ENCODE measurements at places on chromosomes 5 and 9. TPM values are rescaled to one million over a fixed set of nuclear protein-coding genes. Genes with fewer than 3 reads are reported as not detected.

DNA sequence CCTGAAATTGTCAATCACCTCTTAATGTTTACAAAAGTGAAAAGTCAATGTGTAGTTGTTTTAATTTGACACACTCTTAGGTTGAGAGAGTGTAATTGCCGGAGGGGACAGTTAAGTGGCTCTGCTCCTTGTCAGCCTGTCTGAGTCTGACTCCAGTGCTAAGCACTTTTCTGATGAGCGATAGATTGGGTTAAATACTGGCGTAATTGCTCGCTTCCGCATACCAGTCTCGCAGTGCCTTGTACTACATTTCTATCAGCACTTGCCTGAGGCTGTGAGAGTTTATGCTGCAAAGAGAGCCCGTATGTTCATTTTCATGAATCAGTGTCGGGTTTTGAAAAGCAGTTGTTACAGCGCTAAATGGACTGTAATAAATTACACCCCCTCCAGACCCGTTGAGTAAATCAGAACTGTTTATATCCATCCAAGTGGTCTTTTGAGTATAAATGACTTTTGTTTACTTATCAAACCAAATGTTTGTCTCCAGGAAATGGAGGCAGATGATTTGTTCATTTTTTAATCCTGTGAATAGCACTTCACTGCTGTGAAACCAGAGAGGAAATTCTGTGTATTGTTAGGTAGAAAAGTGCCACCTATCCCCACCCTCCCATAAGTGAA is 41.0 kb upstream of the DMRT3 start:
- no peak for DNase-seq

The RAD1 gene
- 29.7 TPM for total RNA-seq

GRCh38 chr9:37262410-37262809 is 142.0 kb downstream of the ZCCHC7 start:
- no peak for DNase-seq

DNA sequence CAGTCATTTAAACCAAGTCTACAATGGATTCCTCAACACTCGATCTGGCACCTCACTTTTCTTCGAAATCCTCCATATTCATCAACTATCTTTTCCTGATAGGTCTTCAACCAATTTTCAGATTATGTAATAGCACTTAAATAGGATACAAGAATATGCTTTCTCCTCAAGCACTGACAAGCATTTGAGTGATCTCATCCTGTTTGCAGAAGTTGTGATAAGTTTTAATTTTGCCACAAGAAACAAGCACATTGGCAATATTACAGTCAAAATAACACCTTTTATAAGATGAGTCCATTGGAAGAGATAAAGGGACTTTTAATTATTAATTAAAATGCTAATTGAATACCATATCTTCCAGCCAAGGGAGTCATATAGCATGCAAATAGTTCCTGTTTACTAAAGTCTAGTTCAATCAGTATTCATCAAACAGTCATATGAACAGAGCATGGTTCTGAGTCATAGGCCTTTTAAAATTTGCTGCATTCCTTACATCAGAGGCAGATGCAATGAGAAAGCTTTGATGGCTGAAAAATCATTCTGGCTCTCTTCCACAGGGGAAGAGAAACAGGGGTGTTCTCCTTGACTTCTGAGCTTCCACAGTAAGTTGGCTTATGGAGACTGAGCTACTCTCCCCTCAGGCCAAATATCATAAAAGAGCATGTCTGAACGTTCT is 32.7 kb upstream of the ZCCHC9 start:
- no peak for DNase-seq

The TMEM141 gene
- 43.2 TPM for total RNA-seq

The RGMB gene
- 0.16 TPM for total RNA-seq

The SHISAL2B gene
- total RNA-seq: not detected

GRCh38 chr5:34439601-34440000 is 216.5 kb upstream of the RAI14 start:
- no peak for DNase-seq

DNA sequence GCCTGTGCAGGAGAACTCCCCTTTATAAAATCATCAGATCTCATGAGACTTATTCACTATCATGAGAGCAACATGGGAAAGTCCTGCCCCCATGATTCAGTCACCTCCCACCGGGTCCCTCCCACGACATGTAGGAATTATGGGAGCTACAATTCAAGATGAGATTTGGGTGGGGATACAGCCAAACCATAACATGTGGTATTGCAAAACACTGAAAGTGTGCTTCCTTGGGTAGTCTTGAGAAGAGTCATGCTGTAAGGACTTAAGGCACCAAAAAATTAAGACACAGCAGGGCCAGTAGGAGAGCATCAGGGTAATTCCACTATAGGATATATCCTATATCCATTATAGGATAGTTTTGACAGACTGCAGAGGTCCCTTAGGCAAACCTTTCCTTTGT is 29.4 kb upstream of the GDNF start:
- DNase-seq: no peak

DNA sequence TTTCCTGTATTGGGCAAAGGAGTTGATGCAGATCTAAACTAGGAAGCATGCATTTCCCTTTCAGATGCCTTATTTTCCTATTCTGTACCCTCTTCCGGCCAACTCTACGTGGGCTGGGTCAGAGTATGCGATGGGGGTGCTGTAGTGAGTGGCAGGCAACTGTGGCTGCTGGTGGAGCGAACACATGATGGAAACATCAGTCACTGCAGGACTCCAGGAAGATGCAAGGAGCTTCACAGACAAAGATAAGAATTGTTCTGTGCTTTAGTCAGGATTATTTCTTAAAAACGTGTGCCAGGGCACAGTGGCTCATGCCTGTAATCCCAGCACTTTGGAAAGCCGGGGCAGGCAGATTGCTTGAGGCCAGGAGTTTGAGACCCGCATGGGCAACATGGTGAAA is 75.1 kb downstream of the PSAT1 start:
- DNase-seq: no peak

The FOXD4L6 gene
- total RNA-seq: not detected

GRCh38 chr5:18314192-18314778 is 680.0 kb downstream of the TAF11L14 start:
- DNase-seq: no peak

DNA sequence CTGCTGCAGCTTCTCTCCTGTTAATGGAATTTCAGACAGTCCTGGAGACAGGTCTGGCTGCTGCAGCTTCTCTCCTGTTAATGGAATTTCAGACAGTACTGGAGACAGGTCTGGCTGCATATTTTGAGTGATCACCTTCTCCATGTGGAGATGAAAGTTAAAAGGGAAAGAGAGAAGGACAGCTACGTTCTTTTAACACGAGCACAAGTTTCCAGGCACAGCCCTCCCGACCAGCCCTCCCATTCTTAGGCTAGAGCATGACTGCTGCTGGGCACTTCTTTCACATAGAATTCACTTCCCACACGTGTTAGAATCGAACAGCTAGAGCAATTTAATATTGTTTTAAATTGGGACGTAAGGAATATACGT is 133.3 kb upstream of the DMRT1 start:
- DNase-seq: no peak

- DNase-seq: peak; percentile 56
Observed at GRCh38 chr5:151745071-151745705, 13.2 kb downstream of the ATOX1 start.

The OTP gene
- not detected for total RNA-seq

DNA sequence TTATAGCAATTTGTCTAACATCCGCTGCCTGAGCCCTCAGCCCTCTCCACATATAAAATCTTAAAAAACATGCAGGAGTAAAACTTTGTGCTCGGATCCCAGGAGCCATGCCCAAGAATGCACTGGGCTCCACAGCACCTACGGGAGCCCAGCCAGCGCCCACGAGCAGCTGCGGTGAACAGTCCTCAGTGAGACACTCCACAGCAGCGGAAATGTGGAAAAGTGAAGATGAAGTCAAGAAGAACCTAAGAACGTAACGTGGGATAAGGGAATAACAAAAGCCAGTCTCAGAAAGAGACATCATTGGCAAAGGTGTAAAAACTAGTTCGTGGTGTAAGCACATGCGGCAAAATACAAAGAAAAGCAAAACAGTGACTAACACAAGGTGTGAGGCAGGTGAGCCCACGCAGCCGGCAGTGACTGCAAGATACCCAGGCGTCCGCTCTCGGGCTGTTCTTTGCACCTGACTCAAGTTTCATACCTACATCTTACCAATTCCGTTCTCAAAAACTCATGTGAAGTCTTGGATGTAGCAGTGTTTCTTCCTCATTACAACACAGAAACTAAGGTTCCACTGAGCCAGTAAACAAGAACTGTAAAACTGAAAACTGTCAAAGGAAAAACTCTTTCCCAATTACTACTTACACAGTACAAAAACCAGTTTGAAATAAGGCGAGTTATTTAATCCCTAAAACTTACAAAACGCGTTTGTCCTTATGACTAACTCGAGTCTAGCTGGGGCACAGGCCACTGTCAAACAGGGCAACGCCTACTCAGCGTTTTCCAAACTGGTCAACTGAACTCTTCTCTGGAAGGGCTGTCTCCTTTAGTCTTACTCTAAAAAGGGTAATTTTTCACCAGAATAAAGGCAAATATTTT is 1.7 kb downstream of the CAMSAP1 start:
- peak; percentile 35 for DNase-seq

DNA sequence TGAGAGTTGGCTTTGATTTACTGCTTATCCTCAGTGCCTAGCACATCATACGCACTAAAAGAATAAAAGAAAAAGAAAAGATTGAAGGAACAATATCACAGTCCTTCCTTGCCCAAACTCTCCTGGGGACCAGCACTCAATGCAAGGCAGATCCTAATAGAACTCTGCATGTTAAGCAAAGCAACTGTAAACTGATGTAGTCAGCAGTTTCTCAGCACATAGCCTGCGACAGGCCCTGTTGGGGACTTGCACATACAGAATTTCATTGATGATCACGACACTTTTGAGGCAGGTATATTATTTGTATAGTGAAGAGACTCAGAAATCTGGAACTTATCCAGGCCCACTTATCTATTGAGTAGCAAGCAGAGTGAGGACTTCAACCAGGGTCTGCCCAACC is 15.4 kb downstream of the NIPAL4 start:
- DNase-seq: no peak

The RASA1 gene
- 12.9 TPM for total RNA-seq

The RASEF gene
- total RNA-seq: not detected

DNA sequence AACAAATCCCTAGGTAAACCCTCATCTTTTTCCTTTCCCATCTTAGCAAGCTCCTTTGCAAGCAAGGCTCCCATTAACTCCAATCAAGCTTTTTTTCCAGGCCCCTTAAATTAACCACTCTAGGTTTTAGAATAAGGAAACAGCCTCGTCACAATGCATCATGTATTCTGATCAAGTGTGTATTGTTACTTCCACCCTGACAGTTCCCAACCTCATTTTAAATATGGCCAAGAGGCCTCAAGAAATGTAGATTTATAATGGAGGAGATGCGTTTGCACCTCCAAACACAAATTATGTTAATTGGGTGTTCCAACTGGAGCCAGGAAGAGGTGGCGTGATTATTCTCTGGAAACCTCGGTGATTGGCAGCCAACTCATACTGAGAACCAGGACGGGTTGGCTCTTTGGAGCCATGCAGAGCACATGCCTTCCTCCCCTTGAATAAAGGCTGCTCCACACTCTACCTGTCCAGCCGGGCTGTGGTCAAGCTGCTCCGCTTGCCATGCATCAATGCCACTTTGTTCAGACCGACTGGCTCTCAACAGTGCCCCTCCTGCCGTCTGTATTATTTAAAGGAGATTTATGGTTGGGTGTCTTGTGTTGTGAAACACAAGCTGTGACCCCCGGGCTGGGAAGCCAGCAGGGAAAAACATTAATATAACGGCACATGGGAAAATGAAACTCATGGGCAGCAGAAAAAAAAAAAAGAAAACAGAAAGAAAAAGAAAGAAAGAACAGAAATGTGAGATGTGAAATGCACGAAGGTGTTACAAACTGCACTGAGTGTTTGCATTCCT is 191.1 kb downstream of the EBF1 start:
- DNase-seq: no peak

DNA sequence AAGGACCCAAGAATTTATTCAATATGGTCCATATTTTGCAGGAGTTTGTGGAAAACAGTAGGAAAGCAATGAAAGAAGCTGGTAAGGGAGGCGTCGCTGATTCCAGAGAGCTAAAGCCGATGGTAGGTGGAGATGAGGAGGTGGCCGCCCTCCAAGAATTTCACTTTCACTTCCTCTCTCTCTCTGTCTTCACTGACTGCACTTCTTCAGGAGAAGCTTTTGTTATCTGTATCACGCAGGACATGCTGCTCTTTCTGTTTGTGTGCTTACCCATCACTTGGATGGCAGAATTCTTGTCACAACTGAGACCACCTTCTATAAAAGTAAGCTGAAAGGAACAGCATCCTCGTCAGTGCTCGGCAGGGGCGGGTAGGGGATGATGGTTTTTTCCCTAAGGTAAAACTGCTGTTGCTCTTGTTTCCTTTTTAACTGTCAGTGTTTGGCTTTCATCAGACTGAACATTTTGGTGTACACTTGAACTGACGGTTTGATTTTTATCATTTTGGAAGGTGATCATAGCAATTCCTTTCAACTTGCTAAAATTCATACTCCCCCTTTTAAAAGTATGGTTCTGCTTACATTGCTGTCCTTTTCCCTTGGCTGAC is 62.4 kb upstream of the FSD1L start:
- peak; percentile 64 for DNase-seq

DNA sequence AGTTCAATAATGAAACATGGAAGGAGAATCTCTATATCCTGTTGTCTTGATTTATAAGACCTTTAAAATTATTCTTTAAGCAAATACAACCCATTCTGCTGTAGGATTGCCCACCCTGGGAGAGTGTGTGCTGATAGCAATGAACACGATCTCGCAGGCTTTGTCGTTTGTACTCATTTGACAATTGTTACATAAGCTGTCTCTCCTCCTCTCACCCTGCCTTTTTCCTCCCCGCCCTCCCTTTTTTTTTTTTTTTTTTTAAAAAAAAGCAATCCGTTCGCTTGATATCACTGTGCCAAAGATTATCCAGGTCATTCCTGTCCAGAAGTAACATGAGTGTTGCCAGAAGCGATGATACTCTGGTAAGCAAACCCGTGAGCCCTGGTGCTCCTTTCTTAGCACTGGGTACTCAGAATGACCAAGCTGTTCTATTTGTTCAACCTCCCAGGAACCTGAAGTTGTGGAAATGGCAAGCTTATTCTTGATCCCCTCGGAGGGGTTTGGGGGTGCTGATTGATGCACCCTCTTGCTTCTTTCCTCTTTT is 82.7 kb upstream of the CTSL start:
- no peak for DNase-seq

- DNase-seq: no peak
Observed at GRCh38 chr5:172723508-172723907, 47.5 kb downstream of the DUSP1 start.
